ENCODE measurements at places on chromosomes 5 and 9.

- no peak for DNase-seq
These were observed 128.0 kb downstream of the SLC1A3 start for GRCh38 chr5:36734422-36734821.

DNA sequence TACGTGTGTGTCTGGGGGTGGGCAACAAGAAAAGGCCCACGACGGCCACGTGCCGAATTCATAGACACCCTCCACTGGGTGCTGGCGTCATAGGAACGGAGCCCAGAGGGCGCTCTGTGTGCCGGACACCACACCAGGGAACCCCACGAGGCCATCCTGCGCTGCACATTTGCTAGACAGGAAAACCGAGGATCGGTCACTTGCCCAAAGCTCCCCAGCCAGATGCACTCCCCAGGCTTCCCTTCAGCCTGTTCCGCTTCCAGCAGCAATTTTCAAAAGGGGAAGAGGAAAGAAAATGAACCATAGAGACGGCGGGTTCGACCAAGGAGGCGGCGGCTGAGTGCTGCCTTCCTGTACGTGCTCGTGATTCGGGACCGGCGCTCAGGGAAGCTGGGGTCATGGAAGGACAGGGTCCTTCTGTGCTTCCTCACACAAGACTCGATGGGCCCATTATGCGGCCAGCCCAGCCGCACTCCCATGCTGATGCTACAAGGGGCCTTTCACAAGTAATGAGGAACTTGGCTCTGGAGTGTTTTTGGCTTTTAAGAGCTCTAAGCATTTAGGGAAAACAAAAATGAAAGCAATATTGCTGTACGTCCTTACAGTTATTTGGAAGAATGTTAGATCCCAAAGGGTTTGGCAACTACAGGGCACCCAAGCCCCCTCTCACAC is 124.6 kb upstream of the SARDH start:
- DNase-seq = no peak

DNA sequence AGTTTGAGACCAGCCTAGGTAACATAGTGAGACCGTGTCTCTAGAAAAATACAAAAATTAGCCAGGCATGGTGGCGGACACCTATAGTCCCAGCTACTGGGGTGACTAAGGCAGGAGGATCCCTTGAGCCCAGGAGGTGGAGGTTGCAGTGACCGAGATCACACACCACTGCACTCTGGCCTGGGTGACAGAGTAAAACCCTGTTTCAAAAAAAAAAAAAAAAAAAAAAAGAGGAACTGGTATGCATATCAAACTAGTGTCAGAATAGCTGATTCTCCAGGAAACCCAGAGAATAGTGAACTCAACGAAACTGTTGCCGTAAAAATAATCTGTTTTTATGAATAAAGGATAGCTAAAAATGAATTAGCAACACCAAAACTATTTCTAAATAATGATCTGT is 126.6 kb upstream of the BASP1 start:
- no peak for DNase-seq

DNA sequence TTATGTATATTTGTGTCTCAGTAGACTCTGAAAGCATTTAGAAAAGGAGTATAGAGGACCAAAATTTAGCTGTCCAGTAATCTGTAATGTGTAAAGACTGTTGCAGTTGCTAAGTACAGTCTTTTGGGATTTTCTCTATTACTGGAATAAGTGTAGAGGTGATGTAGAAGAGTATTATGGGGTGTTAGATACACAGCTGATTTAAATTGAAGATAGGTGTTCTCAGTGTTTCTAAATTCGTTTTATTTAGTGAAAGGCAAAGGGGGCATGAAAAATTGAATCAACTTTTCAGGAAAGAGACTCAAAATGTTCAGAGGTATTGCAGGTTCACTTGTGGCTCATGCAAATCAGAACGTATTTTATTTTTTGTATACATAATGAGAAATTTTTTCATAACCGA is 13.6 kb downstream of the SMAD5 start:
- no peak for DNase-seq

- no peak for DNase-seq
These were observed 104.0 kb upstream of the SSBP2 start for GRCh38 chr5:81854915-81855314.

- DNase-seq = no peak
These were observed 94.1 kb downstream of the GPR21 start for GRCh38 chr9:123127512-123128075.

DNA sequence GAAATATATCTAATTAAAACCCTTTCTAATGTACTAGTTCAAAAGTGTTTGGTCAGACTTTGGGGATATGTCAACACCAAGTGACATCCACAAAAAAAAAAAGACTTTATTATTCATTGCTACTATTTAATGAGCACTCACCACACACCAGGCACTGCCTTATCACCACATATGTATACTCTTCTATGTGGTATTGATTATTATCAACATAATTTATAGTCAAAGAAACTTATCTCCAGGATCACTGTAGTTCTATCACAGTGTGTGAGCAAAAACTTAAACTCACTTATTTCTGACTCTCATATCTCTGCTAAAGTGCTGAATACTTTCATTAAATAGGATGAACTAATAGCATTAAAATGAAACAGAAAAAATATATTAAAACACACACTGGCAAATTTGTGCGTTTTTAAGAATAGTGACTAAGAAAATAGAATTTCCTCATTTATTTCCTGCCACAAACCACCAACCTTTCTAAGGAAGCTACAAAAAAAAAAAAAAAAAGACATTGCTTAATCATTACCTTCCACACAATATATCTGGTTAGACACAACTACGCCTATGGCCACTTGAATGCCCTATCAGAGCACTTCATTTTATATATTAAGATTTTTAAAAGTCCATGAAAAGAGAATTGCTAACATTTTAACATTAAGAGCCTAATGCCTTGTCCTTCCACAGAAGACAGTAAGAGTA is 12.8 kb downstream of the SLCO4C1 start:
- DNase-seq = no peak

DNA sequence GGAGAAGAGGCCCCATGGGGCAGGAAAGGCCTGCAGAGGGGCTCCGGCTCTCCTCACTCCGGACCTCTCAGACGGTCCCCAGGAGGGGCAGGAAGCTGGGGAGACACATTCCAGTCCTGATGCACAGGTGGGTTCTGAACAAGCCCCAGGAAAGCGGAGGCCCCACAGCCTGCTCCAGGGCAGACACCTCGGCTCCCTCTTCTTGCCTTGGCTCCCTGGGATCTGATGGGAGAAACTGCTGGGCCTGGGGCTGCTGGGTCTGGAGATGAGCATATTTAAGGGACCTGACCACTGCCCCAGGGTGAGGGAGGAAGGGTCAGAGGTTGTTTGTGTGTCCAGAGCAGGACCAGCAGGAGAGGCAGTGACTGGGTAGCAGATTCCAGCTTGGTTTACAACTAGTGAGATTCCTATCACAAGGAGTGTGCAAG is 1.2 kb downstream of the CORO2A start:
- no peak for DNase-seq

GRCh38 chr5:36607114-36607571 is 737 bp downstream of the SLC1A3 start:
- DNase-seq = peak; percentile 25
